A549 (cell line): ENCODE measurements at places on chromosomes 16 and 17.
A peak's percentile ranks its signal among the peaks of the same experiment; 100 is the strongest.

- DNase-seq: no peak
These were observed 18.5 kb upstream of the TOB1 start for GRCh38 chr17:50884439-50885311.

GRCh38 chr16:30352488-30353401 lies 2.4 kb downstream of the CD2BP2 start:
- DNase-seq: no peak

DNA sequence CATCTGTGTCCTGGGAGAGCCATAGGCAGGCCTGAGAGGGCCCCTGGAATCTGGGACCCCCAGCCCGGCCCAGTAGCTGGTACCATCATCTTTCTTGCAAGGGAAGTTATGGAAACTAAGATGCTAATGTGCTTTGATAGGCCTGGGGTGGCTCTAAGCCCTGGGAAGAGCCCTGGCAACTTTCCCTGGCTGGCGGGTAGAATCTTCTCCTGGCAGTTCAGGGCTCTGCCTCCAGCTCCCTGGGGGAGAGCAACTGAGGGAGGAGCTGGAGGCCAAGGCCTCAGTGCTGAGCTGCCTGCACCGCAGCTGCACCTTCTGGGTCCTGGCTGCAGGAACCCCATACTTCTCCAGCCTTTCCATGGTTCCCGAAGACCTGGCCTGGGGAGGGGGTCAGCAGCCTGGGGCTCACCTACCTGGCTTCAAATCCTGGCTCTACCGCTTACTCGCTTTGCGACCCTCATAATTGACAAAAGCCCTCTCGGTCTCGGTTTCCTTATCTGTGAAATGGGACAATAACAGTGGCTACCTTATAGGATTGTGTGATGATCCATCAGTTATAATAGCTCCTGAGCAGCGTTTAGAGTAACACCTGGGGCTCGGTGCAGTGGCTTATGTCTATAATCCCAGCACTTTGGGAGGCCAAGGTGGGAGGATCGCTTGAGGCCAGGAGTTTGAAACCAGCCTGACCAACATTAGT lies 333.7 kb downstream of the SEC14L1 start:
- no peak for DNase-seq

DNA sequence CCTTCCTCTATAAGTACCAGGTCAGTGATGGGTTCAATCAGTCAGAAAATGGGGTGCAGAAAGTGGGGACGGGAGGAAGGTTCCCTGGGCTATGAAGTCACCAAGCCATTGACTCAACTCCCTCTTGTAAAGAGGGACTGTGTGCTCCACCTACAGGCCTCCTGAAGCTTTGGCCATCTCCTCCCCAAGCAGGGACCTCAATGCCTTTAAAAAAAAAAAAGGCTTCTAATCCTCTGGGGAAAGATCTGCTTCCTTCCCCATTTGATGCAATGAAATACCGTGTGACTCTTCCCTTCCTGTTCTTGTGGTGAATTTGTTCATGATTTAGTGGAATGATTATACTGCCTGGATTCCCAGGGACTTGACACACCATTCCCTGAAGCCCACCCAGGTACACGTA lies 30.8 kb downstream of the VWA3A start:
- peak; percentile 31 for DNase-seq

GRCh38 chr17:3861761-3862681 lies 16.0 kb upstream of the NCBP3 start:
- no peak for DNase-seq

DNA sequence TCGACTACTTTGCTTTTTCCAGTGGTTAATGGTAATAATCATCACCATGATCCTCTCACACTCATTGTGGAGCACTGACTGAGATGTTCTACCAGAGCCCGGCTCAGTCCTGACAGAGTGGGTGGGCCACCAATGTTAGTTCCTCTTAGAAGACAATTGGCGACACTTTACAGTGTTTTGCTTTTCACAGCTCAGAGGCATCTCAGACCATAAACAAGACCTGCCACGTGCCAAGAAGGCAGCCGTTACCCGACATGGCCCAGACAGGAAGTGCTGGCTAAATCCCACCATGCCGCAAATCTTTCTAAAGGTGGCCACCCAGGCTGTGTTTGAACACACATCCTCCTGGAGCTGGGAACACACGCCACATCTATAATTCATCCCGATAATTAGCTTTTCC lies 103.7 kb downstream of the XYLT1 start:
- no peak for DNase-seq

- no peak for DNase-seq
These were observed 54.4 kb upstream of the NETO2 start for GRCh38 chr16:47198180-47198575.

- DNase-seq: no peak
These were observed 5.9 kb downstream of the KLHL36 start for GRCh38 chr16:84654238-84654637.

- DNase-seq: no peak
These were observed 99.9 kb upstream of the ZNF750 start for GRCh38 chr17:82939621-82940135.

DNA sequence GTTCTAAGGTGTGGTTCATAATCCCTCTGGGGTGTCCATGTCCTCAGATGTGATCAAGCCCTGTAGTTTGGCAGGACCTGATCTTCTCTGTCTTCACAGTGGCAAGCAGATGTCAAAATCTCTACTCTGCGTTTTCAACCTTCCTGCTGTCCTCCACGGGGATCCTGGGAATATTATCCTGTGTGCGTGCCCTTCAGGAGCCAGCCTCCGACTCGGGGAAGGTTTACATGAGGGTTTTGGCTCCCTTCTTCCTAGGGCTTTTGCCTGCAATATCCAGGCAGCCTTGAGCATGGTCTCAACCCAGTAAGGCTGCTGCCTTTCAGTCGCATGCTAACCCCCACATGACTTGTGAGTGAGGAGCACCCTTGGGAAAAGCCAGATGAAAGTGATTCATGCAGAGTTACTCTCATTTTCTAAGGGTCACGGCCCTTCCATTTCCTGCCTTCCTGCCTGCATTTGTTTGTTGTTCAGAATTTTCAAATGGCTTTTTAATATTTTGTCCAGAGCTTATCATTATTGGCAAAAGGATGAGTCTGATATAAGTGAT lies 202.2 kb upstream of the CHMP6 start:
- peak; percentile 57 for DNase-seq

- DNase-seq: no peak
These were observed 2.2 kb downstream of the HID1 start for GRCh38 chr17:74970395-74970794.

DNA sequence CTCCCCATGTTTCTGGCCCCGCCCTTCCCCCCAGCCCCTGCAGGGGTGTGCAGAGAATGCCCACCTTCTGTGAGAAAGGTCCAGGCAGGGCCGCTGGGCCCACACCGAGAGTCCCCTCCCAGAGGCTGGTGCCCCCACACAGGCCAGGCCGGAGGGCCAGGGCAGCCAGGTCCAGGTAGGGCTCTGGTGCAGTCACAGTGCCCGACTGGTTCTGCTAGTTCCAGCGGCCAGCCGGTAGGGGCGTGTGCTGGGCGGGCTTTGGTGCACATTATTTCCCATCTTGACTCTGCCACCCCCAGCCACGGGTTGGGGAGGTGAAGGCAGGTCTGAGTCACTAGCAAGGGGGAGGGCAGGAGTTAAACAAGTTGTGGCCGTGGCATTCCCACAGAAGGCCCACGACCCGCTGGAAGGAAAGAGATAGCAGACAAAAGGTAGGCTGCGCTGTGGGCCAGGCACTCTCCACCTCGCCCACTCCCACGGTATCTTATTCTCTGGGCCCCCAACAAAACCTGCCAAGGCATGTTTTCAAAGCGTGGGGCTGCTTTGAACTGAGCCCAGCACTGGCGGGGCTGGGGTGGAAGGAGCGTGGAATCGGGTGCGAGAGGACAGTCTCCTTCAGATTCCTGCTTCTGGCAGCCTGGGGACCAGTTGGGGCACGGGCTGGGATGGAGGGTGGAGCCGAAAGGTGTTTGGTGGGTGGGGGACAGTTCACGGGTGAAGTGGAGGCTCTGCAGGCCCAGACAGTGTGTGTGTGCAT lies 1.9 kb downstream of the EPN3 start:
- DNase-seq: peak; percentile 39

DNA sequence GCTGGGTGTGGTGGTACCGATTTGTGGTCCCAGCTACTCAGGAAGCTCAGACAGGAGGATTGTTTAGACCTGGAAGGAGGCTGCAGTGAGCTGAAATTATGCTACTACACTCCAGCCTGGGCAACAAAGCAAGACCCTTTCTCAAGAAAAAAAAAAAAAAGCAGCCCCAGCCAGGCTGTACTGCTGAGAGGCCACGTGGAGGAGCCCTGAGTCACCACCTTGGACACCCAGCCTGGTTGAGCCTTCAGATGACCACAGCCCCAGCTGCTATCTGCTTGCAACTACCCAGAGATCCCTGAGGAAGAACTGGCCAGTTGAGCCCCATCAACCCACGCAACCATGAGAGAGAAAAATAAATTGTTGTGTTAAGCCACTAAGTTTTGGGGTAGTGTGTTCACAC lies 23.6 kb upstream of the GPRC5C start:
- DNase-seq: peak; percentile 78

DNA sequence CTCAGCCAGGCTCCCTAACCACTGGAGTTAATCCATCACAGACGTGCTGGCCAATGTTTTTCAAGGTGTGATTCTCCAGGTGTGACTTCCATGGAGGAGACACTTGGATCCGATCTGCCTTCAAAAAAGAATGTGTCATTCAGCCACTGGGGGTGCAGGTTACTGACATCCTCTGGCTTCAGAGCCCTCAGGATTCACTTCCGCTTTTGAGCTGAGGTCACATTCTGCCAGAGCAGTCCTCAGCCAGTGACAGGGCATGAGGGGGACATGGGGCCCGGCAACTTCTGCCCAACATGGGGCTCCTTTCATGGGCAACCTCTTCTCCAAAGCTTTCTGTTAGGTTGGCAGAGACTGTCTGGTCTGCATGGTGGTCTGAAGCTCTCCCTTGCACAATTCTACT lies 81.4 kb downstream of the GRIN2A start:
- DNase-seq: no peak

- no peak for DNase-seq
These were observed 28.7 kb downstream of the ACSF3 start for GRCh38 chr16:89122322-89122851.

DNA sequence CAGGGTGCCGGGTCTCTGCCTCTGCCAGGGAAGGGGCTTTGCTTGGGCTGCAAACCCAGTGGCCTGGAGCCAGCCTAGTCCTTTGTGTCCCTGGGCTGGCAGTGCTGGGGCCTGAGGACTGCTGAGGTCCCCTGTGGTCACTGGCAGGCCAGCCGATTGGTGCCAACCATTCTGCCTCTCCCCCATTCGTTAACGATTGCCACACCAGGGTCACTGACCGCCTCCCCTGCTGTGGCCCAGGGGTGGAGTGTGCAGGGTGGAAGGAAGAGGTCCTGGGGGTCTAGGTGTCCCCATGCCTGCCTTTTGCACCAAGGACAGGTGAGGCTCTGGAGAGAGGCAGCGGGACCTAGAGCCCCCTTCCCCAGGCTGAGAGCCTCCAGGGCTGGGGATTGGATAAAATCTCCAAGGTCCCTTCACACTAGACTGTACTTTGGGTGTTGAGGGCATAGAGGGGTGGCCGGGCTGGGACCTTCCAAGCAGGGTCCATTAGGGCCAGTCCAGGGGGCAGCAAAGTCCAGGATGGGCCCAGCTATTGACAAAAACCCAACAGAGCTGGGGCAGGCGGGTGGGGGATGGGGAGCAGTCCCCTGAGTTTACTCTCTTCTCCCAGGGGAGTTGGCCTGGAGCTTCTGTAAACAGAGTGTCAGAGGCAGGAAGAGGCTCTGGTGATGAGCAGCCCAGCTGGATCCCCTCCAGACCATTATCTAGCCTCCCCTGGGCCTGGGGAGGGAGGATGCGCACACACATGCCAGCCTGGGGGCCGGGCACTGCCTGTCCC lies 1.1 kb downstream of the VASN start:
- DNase-seq: peak; percentile 54

GRCh38 chr16:23896832-23897821 lies 61.3 kb downstream of the PRKCB start:
- no peak for DNase-seq

GRCh38 chr17:76444518-76445311 lies 8.2 kb downstream of the UBE2O start:
- no peak for DNase-seq

GRCh38 chr16:67519242-67519641 lies 9.4 kb upstream of the RIPOR1 start:
- no peak for DNase-seq

- no peak for DNase-seq
These were observed 39.7 kb downstream of the SRCIN1 start for GRCh38 chr17:38565853-38566665.

- no peak for DNase-seq
These were observed 72.8 kb upstream of the DYNLRB2 start for GRCh38 chr16:80468029-80468428.

DNA sequence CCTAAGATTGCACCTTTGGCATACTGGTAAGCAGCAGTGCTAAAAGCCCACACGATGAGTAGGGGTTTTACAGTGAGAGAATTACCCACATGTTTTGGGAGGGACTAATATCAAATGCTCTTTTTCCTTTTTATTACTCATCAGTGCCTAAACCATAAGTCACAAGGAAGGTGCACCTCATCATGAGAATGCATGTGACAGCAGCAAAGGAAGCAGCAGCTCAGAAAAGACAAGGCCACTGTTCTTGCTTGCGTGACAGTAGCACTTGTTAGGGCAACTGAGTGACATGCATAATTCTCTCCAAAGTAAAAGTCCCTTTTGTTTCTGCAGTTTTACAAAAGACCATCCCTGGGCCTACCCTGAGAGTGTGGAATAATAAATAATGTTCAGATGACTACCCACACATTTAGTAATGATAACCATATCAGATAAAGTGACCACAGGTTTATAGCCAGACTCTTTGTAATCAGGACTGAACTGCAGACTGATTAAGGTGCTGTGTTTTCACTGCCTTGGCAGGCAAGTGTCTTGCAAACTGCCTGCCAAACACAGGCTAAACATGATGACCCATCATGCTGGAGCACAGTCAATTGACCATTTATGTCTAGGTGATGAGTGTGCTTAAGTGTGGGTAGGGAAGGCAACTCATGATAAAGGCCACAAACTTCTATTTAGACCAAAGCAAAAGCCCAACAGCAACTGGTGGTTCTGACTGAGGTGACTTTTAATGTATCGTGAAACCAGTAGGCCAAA lies 1751.4 kb downstream of the TP53TG3F start:
- DNase-seq: no peak

GRCh38 chr17:39929646-39930407 lies 2.3 kb downstream of the LRRC3C start:
- peak; percentile 36 for DNase-seq

GRCh38 chr16:12067714-12068401 lies 91.3 kb downstream of the SNX29 start:
- peak; percentile 81 for DNase-seq

DNA sequence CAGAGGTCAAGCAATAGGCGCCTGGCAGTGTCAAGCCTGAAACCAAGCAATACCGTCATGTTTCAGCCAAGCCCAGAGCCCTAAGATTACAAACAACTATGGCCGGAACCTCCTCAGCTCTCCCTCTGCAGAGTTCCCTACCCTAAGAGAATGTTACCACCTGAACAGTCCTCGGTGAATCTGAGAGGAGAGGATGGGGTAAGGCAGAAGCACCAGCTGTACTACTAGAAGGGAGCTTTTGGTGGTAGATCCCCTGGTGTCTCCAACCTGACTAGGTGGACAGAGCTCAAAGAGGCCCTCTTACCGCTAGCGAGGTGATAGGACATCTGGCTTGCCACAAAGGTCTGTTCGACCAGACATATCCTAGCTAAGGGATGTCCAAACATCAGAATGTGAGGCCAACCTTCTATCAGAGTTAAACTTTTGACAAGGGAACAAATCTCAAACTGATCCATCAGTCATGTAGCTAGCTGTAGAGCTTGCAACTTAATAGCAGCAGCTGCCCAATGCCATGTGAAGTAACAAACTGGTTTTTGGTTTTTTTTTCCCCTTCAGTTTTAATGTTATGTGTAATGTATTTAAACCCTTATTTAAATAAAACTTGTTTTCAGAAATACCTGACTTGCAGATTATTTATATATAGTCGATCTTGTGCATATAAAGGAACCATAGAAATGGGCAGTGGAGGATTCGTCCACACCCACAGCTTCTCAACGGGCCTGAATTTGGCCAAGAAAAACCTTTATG lies 2.5 kb downstream of the EIF1 start:
- DNase-seq: no peak
